ENCODE measurements at places on chromosomes 7 and 10.

- no peak for DNase-seq
These were observed 92.7 kb upstream of the SAMD8 start for GRCh38 chr10:75018686-75019307.

GRCh38 chr10:88525371-88526069 lies 57.6 kb downstream of the RNLS start:
- peak; percentile 19 for DNase-seq

DNA sequence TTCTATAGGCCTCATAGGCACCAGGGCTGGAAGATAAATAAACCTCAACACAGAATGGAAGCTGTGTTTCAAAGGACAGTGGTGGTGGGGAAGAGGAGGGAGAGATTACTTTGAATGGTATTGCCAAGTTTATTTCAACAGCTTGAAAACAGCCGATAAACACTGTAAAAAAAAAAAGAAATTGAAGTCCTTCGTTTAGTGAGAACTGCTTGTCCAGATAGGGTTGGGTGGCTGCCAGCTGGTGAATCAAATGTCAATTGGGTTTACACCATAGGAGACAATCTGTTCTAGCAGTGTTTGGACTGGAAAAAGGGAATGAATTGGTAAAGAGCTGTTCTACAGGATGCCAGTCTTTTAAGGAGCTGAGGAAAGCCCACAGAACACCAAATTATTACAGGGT lies 254.8 kb downstream of the PHF14 start:
- no peak for DNase-seq

DNA sequence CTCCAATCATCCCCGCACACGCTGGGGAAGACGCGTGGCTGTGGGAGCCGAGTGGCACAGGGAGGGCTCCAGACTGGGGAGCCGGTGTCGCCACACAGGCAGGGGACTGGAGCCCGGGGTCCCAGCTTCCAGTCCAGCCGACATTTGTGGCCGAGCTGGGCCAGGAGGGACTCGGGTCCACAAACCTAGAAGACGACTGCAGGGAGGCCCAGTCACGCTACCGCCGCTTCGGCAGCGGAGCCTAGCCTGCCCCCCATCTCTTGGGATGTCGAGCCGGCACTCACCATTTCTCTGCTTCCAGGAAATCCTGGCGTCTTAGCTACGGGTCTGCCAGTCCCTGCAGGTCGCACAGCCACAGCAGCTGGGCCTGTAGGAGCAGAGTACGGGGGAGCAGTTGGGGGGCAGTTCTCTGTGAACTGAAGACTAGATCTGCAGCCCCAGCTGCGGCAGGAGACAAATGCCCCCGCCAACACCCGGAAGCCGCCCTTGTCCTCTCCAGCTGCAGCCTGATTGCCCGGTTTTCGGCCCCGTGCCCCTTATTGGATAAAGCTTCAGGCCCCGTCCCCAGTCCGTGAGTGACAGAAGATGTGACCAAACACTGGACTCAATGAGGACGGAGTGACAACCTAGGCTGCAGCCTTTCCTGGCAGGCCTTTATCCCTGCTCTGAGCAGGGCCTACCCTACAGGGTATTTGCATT lies 270.7 kb downstream of the ZNF33B start:
- DNase-seq: peak; percentile 92

- DNase-seq: no peak
These were observed 48.7 kb downstream of the CAV1 start for GRCh38 chr7:116573541-116573940.

DNA sequence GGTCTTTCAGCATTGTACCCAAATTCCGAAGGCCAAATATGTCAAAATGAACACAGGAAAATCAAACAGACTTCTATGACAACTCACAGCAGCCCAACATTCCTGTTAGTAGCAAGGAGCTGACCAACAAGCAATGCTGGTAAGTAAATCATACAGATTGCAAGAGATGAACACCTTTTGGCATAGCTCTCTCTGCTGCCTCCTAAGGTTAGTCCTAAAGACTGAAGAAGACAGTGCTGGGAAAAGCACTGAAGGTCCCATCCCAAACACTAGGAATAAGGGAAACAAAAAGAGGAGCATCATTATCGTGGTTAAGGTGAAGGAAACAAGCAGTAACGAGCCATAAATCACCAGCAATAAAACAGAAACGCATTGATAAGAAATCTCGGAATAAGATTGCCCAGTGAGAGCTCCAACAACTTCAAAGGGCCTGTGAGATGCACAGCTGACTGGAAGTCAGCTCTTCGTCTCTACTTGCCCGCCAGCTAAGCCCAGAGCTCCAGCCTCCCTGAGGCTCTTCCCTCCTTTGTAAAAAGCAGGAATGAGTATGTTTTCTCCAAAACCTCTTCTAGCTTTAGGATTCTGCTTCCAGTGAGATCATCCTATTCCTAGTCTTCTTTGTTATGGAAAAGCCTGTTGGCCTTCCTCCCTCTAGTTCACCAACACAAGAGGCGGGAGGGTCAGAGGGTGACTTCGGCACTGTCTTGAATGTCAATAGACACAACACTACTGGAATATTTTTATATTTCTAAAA lies 15.3 kb downstream of the NUDT5 start:
- DNase-seq: no peak

GRCh38 chr10:130043491-130043890 lies 67.1 kb downstream of the C10orf143 start:
- DNase-seq: no peak

- DNase-seq: no peak
These were observed 100.4 kb downstream of the ARID5B start for GRCh38 chr10:62001898-62002297.

DNA sequence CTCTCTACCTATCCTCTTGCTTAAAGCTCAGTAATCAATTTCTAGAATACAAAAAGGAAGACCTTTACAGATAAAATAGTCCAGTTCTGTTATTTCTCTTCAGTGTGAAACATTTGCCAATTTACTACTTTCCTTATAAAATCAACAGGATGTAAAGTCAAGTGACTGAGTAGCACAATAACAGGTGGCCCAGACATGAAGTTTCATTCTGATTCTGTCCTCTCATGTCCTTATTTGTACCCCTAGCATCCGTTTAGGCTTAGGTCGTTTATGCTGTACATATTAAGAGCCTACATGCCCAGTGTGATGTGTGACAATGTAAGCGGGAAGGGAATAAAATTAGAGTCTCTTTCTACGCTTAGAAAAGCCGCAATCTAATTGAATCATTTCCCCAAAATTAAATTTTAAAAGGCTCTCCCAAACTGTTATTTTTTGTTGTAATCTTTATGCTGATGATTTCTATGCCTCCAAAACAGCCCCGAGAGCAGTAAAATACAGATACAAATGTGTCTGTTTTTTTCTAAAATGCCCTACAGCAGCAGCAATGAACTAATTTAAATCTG lies 29.1 kb downstream of the EPC1 start:
- DNase-seq: no peak

GRCh38 chr7:41037691-41038090 lies 665.2 kb downstream of the INHBA start:
- DNase-seq: no peak

- no peak for DNase-seq
These were observed 190.2 kb downstream of the REEP3 start for GRCh38 chr10:63711361-63711760.

- DNase-seq: no peak
These were observed 26.1 kb downstream of the FAM53B start for GRCh38 chr10:124717911-124718741.

DNA sequence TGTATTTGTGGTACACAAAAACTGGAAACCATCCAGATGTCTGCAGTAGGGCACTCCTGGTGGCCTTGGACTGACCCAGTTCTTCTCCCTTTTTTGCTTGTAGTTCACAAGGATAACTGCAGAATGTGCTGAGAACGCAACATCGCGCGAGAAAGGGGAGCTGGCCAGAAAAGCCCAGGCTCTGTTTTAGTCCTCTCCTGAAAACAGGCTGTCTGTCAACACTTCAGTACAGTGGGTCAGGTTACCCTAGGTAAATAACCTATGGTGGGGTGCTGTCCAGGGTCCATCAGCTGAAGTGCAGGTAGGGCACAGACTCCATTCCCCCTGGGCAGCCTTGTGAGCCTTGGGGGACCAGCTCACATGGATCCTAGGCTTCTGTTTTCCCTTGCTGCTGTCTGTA lies 495.8 kb downstream of the MDFIC start:
- DNase-seq: no peak

DNA sequence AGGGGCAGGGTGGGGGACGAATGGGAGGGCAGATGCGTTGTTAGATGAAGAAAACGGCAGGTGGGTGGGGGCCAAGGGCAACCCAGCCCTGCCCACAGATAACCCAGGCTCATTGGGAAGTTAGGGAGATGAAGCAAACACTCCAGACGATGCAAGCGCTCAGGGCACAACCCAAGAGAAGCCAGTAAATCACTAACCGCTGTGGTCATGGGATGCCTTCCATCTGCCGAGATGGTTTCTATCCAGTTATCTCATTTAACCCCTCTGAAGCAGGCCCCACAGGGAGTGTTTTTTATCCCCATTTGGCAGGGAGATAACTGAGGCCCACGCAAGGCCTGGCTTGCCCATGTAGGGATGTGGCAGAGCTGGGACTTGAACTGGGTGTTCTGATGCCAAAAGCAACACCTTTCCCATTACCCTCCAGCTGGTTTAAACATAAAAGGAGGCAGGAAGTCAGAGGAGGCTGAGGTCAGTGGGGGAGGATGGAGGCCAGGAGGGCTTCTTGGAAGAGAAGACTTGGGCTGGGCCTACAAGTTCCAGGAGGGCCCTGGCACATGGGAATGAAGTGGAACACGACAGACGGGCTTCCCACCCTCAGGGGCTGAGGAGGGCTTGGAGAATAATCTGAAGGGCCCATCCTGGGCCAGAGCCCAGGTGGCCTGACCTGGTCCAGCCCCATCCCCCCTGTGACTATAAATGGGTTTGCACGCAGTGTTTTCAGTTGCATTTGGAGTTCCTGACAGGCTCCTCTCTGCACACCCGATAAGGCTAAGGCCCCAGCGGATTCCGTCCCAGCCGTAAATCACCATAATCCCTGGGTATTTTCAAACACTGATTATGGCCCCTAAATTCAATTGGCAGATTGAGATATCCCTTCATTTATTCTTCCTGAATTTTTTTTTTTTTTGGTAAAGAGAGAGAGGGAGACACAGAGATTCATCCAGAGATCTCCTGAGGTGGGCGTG lies 80.9 kb downstream of the NEURL1 start:
- no peak for DNase-seq

DNA sequence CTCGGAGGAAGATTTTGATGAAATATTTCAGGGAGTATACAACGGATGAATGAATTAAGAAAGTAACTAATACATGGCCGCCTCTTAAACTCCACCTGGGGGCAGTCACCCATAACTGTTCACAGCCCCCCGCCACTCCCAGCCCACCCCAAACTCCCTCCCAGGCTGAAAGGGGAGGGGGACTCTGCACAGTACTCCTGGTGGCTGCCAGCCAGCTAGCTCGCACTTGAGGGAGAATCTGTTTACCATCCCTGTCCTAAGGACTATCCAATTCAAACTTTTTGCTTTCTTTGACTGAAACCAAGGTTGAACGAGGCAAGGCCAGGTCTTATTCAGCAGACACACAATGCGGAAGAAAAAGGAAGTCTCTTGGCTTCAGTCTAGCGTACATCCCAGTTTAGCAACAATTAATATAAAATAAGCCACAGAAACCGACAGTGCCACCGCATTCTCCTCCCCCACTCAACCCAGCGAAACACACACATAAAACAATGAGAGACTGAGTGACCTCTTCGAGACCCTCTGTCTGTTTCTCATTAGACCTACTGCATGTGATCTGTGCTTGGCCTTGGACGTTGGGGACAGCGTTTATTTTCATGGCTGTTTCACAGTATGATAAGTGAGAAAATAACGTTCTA lies 219.5 kb downstream of the GLI3 start:
- DNase-seq: no peak

DNA sequence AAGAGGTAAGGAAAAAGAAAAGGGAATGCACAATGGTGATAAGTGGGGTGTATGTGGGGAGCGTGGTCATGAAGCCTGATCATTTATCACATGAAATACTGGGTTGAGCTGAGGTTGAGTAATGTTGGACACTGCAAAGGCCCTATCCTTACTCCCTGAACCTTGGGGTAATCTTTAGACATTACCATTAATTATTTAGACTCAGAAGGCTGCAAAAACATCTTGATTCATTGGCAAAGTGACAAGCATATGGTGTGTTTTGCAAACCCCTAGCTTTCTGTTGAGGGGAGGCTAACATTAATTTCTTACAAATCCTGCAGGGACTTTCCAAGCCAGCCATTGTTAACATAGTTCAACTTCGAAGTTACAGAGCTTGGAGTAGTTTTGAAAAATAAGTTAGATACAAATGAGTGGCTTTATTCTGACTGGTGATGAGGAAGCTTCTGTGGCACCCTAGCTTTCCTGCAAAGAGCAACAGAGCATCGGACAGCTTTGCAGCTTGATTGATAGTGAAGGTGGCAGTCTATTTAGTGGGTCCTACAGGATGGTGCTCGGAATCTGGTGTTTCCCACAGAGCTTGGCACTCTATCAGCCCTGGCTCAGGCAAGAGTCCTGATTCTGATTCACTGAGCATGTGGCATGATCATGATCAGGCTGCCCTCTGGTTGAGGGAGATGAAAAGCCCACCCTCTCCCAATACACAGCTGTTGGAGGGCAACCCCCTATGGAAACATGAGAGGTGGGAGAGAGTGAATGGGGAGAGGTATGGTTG lies 153.7 kb upstream of the NPVF start:
- no peak for DNase-seq

DNA sequence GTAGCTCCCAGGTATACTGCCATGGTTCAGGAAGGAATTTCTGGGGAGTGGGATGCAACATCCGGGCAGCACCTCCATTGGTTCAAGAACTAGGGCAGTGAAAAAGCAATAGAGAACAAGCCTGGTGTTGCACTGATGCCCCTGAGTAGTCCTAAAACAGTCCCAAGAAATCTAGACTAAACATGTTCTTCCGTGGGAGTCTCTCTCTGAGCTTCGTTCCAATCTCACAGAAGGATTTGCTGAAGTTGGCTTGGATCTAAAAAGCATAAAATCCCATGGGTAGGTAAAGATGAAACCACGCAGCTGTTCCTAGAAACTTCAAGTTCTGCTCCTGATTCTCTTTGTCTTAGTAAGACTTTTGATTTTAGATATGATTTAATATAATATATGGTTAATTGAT lies 154.5 kb downstream of the PLXDC2 start:
- DNase-seq: no peak

DNA sequence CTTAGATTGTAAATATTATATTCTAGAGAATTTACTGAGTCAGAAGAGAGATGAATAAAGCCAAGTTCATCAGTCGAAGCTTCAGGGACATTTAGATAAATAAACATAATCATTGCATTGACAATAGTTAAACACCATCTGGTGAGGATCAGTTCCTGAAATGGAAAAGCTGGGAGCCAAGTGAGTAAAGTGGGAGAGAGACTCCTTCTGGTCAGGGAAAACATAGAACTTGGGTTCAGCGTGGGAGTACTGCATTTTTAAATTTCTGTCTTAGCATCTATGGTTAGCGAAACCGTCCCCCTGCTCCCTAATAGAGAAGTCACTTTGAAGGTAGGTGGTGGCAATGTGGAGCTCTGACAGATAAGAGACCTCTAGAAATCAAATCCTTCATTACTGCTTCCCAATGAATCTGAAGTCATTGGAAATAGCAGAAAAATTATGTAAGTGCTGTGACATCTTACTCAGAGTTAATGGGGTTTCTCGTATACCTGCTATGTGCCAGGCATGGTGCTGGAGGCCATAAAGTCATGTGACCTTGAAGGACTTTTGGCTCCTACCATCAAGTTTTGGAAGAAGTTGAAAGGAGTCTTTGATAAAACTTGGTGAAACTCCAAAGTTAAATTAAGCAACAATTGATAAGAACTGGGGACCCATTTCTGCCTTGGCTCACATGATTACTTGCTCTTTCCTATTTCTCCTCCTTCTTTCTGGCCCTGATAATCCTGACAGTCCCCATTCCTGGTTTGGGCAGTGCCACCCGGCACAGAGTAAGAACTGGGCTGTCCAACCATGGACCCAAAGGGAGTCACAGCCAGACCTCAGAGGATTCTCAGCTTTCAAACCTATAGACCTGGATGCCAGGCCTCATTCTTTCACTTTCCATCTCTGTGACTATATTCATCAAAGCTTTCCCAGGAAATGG lies 211.2 kb downstream of the C7orf25 start:
- DNase-seq: no peak

Data from stromal cell of bone marrow (primary cell).